ENCODE measurements at places on chromosomes 6 and 20.

- DNase-seq = no peak
Observed at GRCh38 chr6:133682506-133683307, 206.2 kb upstream of the TCF21 start.

GRCh38 chr6:53956068-53956711, 155.1 kb upstream of the MLIP start:
- no peak for DNase-seq

DNA sequence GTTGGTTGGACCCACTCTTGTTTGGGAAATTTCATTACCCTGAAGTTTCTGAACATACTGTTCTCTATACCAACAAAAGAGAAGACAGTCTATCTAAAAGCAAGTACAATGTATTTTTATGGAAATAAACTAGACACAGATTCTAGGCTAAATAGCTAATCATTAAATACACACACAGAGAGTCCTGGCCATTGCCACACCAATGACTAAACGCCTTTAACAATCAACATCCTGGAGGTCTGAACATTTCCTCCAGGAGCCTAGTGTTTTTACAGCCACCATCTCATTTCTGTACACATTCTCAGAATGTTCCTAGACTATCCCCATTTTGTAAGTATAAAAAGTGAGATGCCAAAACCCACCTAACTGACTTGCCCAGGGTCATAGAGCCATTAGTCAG, 141.6 kb upstream of the RREB1 start:
- DNase-seq = no peak

- DNase-seq = no peak
Observed at GRCh38 chr20:40427026-40427425, 262.0 kb downstream of the MAFB start.

DNA sequence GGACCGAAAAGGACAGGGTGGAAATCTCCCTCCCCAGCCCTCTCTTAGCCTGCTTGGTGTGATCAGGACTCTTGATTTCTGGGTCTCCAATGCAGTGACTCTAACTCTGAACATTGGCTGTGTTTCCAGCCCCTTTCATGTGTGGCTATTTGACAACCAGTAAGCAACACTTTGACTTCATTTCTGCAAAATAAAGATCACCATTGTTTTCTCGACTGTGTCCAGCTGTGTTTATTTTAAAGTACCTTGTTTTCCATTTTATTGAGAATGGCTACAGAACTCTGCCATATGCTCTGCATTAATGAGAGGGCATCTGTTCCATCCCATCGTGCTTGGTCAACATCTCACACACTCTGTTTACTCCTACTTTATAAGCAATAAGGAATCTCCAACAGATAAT, 60.9 kb upstream of the TAGAP start:
- DNase-seq = no peak

DNA sequence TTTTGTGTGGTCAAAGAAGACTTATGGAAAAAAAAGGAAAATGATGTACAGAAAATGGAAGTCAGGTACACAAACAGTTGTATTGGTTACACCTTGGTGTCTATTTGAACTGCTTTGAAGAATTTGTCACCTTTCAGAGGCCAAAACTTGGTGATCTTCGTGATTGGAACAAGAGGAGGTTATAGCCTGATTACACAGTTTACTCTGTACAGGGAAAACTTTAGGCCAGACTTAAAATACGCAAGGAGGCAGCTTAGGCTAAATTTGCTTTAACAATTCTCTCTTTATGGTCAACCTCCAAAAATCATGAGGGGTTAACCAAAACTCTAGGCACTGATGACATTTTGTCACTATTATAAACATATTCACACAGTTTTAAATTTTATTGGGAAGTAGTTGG, 353.7 kb downstream of the PRKN start:
- no peak for DNase-seq

GRCh38 chr6:11459079-11459610, 78.4 kb upstream of the TMEM170B start:
- no peak for DNase-seq

- no peak for DNase-seq
Observed at GRCh38 chr20:47781632-47782031, 3.6 kb downstream of the SULF2 start.

DNA sequence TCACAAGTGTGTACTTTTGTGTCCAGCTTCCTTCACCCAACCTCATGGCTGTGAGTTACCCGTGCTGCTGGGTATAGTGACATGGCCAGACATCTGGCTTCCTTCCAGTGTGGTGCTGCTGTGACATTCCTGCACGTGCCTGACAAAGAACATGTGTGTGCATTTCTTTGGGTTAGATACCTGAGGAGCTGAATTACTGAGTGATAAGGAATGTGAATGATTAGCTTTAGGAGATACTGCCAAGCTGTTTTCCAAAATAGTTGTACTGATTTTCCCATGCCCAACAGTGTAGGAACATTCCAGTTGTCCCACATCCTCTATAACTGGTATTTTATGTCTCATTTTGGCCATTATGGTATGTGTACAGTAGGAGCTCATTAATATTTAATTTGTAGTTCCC, 132.5 kb downstream of the PREX1 start:
- DNase-seq = no peak

GRCh38 chr6:19714434-19715166, 122.6 kb upstream of the ID4 start:
- no peak for DNase-seq

DNA sequence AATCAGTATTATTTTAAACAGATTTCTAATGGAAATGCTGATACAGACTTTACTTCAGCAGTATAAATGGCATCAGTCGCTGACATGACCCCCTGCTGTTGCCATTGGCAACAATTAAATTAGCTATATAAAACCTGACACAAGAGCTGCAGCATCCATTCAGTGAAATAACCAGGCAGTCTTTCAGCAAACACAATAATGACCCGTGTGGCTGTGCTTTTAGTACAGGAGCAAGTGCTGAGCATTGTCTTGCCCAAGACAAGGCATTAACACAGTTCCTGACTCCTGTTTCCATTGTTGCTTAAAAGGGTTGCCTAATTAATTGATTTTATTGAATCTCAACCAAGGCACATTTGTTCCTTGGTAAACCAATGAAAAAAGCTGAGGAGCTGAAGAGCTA, 382.1 kb downstream of the HACE1 start:
- no peak for DNase-seq

DNA sequence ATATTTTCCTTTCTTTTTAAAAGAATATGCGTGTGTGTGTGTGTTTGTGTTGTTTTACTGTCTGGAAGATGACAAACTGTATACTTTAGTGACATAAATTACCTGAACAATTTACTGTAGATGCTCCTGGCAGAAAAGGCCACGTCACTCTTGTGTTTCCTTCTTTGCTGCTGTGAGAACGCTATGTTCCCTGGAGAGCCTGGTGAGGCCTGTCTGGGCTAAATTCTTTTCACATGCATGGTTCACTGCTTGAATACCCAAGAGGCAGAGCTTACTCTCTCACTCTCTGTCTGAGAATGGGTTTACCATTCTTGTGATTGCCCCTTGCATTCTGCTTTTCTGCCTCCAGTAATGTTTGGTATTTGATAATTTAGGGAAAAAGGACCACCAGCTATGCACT, 64.3 kb downstream of the EDN1 start:
- no peak for DNase-seq

- no peak for DNase-seq
Observed at GRCh38 chr6:51640021-51640420, 447.4 kb downstream of the PKHD1 start.

- no peak for DNase-seq
Observed at GRCh38 chr6:144873623-144874378, 588.7 kb downstream of the UTRN start.
